ENCODE measurements at places on chromosomes 16 and 17.

GRCh38 chr16:68452176-68452575 lies 3.9 kb upstream of the SMPD3 start:
- DNase-seq: no peak

DNA sequence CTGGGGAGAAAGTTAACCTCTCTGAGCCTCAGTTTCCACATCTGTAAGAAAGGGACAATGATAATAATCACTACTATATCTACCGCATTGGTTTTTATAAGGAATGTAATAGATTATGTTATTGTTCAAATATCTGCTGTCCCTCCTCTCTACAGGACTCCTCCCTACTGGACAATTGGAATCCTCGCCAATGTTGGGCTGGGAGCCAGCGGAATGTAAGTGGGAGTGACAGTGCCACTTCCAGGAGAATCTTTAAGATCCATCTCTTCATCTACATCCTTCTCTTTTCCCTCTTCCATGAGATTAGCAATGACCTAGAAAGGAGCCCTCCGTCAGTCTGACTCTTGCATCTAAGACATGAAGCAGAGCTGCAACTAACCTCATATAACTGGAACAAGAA lies 95.1 kb downstream of the GRIN2A start:
- no peak for DNase-seq

- no peak for DNase-seq
Observed at GRCh38 chr17:80803451-80804428, 187.9 kb upstream of the CHMP6 start.

GRCh38 chr16:53770641-53771040 lies 66.7 kb downstream of the FTO start:
- DNase-seq: no peak

DNA sequence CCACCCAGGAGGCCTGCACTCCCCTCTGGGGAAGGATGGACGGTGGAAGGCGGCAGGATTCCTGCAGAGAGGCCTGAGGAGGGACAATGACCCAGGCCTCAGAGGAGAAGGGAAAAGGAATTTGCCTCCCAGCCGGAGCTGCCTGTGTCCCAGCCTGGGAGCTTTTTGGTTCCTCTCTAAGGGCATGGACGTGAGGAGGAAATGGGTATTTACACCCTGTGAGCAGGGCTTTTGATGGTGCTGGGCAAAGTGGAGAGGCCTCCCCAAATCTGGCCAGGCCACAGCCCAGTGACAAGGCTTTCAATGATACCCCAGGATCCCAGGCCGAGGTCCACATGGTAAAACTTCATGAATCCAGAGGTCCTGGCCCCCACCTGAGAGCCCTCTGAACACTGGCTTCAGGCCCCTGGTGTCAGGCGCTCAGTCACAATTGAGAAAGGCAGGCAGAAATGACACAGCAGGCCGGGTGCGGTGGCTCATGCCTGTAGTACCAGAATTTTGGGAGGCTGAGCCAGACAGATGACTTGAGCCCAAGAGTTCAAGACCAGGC lies 56.0 kb upstream of the DOC2B start:
- no peak for DNase-seq

DNA sequence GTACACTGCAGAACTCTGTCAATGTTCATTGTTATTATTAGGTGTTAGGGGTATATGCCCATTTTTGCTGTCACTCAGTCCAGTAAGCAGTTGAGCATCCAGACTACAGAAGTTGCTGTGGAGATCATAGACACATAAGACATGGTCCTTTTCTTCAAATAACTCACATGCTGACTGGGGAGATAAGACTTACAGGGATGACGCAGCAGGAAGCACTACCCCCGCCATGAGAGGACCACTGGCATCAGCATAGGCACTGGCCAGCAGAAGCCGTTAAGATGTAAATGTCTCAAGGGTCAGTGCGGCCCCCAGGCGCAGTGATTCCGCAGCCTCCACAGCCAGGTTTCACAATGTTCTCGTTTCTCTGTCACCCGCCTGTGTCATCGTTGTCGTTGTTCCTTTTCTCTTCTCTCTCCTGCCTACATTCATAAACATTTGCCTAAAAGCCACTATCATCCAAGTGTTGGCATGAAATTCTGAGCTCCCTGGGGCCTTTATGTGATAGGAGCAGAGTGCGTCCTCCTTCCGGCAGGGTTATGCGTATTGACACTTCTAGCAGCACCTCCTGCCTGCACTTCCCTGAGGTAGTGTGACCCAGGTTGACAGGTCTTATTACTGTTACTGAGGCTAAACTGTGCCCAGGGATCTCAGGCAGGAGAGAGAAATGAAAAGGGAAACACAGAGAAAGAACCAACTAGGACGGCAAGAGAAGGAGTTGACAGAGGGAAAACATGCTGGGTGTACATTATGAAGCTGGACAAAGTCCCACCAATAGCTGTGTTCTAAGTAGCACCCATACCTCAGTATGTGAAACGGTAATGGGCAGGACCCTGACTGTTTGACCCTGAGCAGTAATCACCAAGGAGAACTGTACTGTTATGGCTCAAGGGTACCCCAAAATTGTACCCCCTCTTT lies 17.9 kb downstream of the TANGO6 start:
- DNase-seq: no peak

- DNase-seq: no peak
Observed at GRCh38 chr17:4220655-4221054, 43.1 kb downstream of the ANKFY1 start.

DNA sequence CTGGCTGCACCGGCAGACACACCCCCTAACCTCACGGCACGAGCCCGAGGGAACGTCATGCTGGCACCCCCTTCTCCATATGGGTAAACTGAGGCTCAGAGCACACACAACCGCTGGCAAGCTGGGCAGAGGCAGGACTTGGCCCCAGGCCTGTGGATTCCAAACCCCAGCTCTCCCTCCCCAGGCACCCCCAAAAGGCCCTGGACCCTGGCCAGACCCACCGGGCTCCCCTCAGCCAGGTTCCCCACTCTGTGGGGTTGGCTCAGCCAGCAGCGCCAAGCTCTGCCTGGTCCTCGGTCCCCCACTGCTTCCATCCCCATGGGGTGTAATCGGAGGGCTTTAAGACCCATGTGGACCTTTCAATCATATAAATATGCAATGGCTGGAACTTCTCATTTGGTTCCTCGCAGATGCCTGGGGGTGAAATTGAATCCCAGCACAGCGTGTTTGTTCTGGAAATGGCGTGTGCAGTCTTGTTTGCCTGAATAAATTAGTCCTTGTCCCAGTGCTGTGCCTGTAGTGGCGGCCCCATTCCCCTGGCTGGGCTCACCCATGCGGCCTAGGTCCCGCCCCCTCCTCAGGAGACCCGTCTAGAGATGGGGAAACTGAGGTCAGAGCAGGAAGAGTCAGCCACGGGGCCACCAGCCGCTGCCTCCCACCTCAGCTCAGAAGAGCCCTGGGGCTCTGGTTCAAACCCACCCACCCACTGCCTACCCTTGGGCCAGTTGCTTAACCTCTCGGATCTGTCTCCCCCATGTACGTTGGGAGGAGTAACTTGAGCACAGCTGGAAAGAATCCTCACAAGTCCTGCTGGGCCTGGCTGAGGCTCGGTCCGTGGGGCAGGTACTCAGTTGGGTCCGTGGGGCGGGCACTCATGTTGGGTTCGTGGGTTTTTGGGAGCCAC lies 57.3 kb downstream of the ZFPM1 start:
- no peak for DNase-seq

- no peak for DNase-seq
Observed at GRCh38 chr16:57589374-57589773, 39.1 kb upstream of the ADGRG1 start.

GRCh38 chr17:9932491-9932890 lies 27.4 kb upstream of the RCVRN start:
- DNase-seq: no peak

GRCh38 chr16:24262816-24263215 lies 6.7 kb downstream of the CACNG3 start:
- DNase-seq: no peak

DNA sequence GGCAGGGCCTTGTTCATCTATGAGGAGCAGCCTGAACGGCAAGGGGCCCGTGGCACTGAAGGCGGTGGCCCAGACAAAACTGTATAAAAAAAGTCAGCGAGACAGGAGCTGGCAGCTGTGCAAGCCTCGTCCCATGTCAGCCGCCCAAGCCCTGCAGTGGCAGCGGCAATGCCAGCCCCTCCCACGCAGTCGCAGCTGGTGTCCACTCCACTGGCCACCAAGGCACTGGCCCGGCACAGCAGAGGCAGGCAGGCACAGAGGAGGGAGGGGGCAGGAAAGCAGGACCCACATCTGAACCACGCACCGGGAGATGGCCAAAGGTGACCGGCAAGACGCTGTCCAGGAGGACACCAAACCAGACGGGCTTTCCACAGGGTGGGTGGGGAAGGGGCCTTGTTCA lies 15.9 kb upstream of the C16orf95 start:
- no peak for DNase-seq

- DNase-seq: no peak
Observed at GRCh38 chr17:42153919-42154742, 658 bp downstream of the RAB5C start.

DNA sequence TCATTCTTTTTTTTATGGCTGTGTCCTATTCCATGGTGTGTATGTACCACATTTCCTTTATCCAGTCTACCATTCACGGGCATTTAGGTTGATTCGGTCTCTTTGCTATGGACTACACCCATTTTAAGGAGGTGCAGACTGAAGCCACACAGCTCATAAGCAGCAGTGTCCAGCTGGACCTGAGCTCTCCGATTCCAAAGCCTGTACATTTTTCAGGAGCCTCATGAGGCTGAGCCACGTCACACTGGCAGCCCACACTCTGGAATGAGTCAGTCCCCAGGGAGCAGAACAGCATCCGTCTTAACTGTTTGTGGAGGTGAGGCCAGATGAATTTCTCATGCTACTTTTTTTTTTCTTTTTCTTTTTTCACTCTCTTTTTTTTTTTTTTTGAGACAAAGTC lies 116.1 kb downstream of the C16orf95 start:
- DNase-seq: no peak

DNA sequence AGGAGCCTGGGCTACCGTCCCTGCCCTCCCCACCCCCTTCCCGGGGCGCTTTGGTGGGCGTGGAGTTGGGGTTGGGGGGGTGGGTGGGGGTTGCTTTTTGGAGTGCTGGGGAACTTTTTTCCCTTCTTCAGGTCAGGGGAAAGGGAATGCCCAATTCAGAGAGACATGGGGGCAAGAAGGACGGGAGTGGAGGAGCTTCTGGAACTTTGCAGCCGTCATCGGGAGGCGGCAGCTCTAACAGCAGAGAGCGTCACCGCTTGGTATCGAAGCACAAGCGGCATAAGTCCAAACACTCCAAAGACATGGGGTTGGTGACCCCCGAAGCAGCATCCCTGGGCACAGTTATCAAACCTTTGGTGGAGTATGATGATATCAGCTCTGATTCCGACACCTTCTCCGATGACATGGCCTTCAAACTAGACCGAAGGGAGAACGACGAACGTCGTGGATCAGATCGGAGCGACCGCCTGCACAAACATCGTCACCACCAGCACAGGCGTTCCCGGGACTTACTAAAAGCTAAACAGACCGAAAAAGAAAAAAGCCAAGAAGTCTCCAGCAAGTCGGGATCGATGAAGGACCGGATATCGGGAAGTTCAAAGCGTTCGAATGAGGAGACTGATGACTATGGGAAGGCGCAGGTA lies 762 bp downstream of the CDK12 start:
- DNase-seq: no peak

DNA sequence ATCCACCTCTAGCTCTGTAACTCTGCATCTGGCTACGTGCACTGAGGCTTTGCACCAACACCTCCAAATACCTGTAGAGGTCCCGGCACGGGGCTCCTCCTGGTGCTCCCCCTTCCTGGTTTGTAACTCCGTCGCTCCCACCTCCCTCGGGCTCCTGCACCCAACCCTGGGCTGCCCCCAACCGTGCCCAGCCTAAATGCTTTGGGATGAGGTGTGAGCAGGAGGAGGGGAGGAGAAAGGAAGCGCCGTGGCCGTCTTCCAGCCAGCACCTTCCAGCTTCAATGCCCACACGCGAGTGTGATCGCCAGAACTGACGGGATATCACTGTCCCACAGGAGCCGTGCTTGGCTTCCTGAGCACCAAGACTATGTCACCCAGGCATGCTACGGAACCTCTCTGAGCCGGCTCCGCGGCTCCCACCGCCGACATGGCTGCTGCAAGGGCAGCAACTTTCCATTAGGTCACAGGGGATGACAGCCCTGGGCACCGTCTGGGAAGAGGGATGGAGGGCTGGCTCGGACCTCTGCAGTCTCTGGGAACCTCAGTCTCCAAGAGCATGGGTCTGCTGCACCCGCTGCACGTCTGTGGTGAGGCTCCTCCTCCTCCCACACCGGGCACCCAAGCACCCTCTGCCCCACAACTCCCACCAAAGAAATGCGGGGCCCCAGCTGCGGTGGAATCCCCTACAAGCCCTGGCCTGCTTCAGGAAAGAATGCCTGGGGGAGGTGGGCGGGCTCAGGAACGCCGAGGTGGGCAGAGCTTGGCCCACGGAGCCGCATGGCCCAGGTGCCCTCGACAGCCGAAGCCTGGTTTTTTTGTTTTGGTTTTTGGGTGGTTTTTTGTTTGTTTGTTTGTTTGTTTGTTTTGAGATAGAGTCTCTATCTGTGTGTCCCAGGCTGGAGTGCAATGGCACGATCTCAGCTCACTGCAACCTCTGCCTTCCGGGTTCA lies 6.4 kb upstream of the SLC38A10 start:
- no peak for DNase-seq

GRCh38 chr16:67883872-67884261 lies 818 bp upstream of the NRN1L start:
- DNase-seq: peak; percentile 62

- no peak for DNase-seq
Observed at GRCh38 chr16:25045696-25046381, 30.7 kb upstream of the ARHGAP17 start.

GRCh38 chr17:31226373-31226772 lies 70.7 kb downstream of the OMG start:
- DNase-seq: no peak

- DNase-seq: no peak
Observed at GRCh38 chr16:8550728-8551387, 39.5 kb downstream of the TMEM114 start.

DNA sequence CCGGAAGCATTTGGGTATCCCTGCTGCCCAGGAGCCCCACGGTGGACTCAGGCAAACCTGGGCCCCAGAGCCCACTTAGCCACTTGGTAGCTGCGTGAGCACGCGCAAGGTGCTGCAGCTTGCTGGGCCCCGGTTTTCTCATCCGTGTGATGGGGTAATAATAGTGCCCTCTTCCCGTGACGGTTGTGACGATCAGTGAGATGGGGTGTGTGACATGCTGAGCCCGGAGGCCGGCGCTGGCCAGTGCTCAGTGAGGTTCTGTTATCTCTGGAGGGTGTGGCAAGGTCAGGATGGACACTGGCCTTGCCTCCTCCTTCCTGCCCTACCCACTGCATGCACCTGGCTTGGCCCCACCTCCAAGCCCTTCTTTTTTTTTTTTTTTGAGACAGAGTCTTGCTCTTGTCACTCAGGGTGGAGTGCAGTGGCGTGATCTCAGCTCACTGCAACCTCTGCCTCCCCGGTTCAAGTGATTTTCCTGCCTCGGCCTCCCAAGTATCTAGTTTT lies 82.6 kb downstream of the RAP1GAP2 start:
- DNase-seq: no peak
